ENCODE measurements at places on chromosomes 2 and 18.

- peak; percentile 93 for DNase-seq
Observed at GRCh38 chr2:101516823-101517690, 42.1 kb upstream of the RFX8 start.

GRCh38 chr2:199465988-199466691, 8.4 kb upstream of the SATB2 start:
- DNase-seq = no peak

GRCh38 chr2:234252772-234253171, 202.3 kb downstream of the SPP2 start:
- DNase-seq = no peak

- no peak for DNase-seq
Observed at GRCh38 chr2:168945508-168945907, 44.4 kb downstream of the G6PC2 start.

DNA sequence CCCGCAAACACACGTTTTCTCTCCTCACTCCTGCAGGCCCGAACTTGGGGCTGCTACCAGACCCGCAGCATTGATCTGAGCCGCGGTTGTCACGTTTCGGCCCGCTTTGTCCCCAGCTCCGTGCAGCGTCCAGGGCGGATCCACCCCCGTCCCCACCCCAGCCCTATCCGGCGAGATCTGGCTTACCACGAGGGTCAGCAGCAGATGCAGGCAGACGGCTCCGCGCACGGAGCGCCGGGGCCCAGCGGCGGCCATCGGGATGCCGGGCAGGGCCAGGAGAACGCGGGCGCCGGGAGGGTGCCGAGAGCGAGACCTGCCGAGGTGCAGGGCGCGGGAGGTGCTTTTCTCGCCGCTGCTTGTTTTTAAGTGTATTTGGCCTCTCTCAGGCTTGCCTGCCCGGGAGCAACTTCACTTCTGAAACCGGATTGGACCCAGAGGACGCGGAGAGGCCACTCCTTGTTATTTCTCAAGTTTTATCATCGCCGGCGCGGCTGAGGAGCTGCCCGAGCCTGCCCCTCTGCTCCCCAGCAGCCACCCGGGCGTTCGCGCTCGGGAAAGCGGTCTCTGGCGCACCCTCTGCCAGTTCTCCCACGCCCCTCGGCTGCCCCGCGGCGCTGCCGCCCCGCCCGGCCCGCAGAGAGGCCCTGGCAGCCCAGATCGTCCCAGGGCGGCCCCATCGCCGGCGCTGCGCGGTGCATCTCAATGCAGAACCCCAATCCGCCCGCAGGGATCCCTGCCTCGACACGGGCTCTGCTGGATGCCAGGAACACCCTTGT, at the start of gene DSC3:
Gene DSC3, minus strand, starts transcription at position 337 of the 776 bp plus-strand sequence. Its CDS starts 82 bp downstream, at position 255.
- DNase-seq = no peak

GRCh38 chr2:38370664-38371063, 6.4 kb downstream of the ATL2 start:
- DNase-seq = no peak

GRCh38 chr18:6484659-6485058, 69.9 kb upstream of the L3MBTL4 start:
- no peak for DNase-seq

DNA sequence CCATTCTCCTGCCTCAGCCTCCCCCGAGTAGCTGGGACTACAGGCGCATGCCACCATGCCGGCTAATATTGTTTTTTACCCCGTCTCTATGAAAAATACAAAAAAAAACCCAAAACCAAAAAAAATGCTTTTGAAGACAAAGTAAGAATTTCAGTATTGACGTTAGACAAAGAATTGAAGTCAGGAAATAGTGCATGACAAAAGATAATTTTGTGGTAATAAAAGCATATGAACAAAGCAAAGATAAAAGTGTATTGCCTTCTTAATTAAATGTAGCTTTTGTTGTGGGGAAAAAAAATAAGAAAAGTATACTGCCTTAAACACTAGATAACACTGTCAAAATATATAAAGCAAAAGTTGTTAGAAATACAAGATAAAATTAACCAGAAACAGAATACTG, 86.8 kb downstream of the ANKRD12 start:
- DNase-seq = no peak

GRCh38 chr18:3425030-3425429, 24.9 kb upstream of the TGIF1 start:
- DNase-seq = no peak
